ENCODE measurements at places on chromosomes 4 and X.

DNA sequence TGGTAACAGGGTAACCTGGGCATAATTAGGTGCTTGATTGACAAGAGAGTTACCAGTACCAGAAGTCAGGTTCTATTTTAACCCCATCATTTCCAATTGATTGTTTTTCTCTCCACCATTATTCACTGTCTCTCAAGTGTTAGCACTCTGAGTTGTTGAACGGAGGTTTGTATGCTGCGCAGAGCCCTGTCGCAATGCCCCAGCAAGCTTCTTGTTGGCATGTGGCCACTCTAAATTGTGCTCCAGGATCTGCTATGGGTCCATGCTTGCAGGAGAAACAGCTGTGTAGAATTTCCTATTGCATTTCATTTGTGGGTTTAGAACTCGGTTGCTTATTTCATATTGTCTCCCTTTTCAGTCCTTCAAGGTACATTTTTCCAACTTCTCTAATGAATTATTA lies 98.2 kb downstream of the KLHL8 start:
- DNase-seq: no peak

GRCh38 chr4:150329373-150329772 lies 251.1 kb downstream of the DCLK2 start:
- no peak for DNase-seq

- DNase-seq: no peak
Measured at GRCh38 chr4:36310793-36311192, 29.4 kb downstream of the DTHD1 start.

GRCh38 chr4:182869697-182870096 lies 47.5 kb downstream of the DCTD start:
- no peak for DNase-seq

DNA sequence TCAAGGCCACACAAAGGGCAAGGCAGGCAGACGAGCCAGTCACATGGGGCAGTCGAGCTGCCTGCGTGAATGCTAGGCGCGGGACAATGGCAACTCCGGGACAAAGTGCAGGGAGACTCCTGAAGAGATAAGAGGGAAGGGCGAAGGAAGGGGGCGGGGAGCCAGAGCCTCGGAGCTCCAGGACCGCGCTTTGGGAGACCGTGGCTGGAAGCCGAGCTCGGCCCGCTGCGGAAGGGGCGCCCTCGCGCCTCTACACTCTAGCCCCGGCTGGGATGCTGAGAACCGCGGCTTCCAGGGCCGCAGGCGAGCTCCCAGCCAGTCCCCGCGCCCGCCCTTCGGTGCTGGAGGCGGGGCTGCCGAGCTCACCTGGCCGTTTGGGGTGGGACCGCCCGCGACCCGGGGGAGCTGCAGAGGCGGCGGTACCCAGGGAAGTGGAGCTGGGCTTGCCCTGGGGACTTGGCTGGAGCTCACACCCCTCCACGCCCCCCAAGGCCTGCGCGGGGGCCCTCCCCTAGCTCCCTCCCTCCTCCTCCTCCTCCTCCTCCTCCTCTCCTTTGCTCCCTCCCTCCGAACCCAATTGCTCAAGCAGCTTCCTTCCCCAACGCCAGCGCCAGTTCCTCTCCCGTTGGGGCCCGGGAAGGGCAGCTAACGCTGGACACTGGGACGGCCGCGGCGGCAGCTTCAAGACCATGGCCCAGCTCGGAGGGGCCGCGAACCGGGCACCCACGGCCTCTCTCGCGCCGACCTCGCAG lies at the start of gene SOWAHD:
Gene SOWAHD, plus strand, starts transcription at position 610 of the 752 bp plus-strand sequence. Its CDS starts 80 bp downstream, at position 690.
- no peak for DNase-seq

DNA sequence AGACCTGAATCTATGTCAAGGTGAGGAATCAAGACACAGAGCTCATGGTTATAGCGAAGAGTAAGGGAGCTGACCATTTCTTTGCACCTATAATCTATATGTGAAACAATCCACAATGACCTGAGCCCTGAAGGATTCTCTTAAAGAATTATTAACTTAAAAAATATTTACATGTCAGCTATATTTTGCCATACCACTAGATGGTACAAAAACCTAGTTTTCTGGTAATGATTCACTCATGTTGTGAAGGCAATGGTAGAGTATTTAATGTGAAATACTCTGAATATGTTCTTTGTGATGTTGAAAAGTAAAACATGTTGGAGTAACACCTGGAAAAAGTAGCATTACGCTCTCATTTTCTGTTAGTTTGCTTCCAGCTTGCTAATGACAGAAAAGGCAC lies 40.0 kb downstream of the VGLL1 start:
- DNase-seq: no peak

GRCh38 chr4:2093265-2093664 lies 34.1 kb downstream of the NAT8L start:
- no peak for DNase-seq

DNA sequence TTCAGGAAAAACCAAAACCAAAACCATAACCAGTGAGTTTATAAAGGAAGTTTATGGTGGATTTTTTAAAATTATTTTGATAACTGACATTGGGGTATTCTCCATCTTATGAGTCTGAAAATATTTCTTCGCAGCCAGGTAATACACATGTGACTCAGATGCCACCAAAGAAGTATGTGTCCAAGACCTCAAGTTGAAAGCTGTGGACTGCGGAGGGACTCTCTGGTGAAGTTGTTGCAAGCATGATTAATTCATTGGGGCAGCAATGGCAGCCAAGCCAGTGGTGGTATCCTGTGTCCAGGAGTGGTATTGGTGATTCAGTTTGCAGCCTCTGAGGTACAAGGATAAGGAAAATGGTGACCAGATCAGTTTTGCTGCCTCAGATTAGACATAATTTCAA lies 14.0 kb upstream of the ADH5 start:
- no peak for DNase-seq

- no peak for DNase-seq
Measured at GRCh38 chrX:155055494-155055893, 15.4 kb downstream of the CMC4 start.

- DNase-seq: no peak
Measured at GRCh38 chr4:101441446-101441845, 94.1 kb upstream of the PPP3CA start.

- no peak for DNase-seq
Measured at GRCh38 chr4:155526452-155527169, 140.0 kb upstream of the GUCY1A1 start.

GRCh38 chr4:61201961-61202637 lies 2.0 kb downstream of the ADGRL3 start:
- DNase-seq: no peak

- DNase-seq: no peak
Measured at GRCh38 chrX:145865082-145865481, 47.5 kb downstream of the SLITRK2 start.

GRCh38 chr4:656436-657337 lies 17.4 kb downstream of the ATP5ME start:
- DNase-seq: no peak

DNA sequence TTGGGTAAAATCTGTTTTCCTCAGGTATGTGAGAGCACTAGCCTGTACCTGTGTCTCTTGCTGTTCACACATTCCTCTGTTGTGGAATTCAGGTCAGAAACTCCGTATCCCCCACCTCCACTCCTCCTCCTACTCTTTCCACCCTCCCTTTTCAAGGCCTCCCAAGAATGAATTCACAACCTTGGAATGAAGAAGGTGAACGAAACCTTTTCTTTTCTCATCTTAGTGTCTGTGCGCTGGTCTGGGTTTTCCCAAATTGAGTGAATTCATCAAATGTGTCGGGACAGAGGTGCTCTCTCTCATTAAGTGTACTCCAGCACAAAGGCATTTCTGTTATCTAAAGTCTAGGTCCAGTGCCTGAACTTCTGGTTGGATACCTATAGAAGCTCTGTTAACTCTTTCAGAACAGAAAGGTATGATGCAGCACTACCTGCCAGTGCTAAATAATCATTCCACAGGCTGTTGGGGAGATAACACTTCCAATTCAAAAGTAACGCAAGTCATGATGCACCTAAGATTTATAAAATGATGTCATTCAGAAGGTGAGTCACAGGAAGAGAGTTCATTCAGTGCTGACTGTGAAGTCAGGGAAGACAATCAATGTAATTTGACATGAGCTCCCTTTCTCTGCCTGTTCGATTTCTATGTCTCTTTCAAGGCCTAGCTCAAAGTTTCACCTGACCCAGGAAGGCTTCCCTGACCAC lies 41.9 kb downstream of the COL4A6 start:
- no peak for DNase-seq

Measured in AG04450 (cell line).